ENCODE measurements at places on chromosomes 6 and 20.

- DNase-seq, result no peak
These were observed 12.2 kb downstream of the MYLK4 start for GRCh38 chr6:2738373-2738979.

- no peak for DNase-seq
These were observed 88.0 kb upstream of the SOX4 start for GRCh38 chr6:21505574-21505990.

DNA sequence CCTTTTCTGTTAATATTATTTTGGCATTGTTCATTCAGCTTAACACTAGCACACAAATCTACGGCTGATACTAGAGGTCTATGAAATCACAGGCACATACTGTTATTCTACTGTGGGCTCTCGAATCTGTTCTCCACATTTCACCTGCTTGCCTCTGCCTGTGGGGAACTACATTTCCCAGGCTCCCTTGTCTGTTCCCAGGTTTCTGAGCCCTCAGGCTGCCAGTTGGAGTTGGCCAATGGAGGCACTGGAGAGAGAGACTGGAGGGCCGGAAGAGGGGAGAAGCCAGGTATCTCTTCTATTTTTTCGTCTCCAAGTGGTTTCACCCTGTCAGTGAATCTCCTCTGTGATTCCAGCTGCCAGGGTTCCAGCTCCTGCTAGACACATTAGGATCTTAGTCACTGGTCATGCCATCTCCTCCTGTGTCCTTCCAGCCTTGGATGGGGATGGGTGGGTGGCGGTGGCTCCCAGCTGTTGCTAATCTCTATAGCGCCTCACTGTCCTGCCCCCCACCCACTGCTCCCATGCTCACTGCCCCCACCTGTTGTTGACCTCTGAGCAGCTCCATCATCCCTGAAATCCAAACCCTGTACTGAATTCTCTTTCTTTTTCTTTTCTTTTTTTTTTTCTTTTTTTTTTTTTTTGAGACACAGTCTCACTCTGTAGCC lies 188.2 kb downstream of the LRFN2 start:
- DNase-seq, result no peak

DNA sequence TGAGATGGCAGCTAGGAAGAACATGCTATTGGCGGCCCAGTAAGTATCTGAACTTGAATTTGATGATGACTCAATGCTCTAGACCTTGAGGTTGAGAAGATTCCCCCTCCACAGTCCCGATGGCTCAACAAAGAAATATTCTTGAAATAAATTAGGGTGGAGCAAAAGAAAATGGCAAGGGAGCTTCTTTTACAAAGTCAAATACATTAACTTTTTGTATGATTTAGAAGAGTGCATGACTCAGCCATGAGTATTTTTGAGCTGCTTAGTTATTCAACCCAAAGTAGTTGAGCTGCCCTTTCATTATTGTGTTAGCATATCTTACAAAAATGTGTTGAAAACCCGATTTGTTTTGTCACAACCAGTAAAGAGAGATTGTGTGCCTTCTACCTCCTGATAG lies 7.6 kb downstream of the TFAP2C start:
- DNase-seq, result no peak

DNA sequence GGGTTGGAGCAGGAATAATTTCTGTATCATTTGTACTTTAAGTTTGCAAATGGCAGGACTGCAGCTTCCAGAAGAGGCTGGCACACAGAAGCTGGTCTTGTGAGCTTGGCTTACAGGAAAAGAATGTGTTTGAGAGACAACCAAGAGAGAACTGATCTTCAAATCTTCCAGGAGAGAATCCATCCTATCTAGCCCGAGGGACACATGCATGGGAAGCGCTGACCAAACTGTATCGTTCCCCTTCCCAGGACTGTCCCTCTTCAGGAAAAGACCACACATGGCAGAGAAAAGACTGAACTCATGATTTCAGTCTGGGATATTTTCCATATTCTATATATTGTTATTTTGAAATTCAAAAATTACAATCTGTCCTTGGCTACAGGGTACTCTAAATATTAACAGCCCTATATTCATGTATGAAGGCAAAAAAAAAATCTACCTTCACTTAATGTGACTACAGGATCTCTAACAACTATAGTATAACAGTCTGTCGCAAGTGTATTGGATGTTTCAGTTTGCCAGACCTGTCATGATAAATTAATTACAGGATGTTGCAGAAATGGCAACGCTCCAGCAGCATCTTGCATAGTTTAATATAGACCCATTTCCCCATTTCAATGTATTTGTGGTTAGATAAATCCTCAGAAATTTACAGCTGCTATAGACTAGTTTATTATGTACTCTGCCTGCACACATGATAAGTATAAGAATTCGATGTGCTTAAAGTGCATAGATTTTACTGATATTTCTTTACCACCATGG lies 99.4 kb downstream of the MYB start:
- no peak for DNase-seq

GRCh38 chr6:169162752-169163407 lies 90.8 kb downstream of the THBS2 start:
- no peak for DNase-seq

- DNase-seq, result no peak
These were observed 13.3 kb upstream of the SMIM13 start for GRCh38 chr6:11080296-11080695.

DNA sequence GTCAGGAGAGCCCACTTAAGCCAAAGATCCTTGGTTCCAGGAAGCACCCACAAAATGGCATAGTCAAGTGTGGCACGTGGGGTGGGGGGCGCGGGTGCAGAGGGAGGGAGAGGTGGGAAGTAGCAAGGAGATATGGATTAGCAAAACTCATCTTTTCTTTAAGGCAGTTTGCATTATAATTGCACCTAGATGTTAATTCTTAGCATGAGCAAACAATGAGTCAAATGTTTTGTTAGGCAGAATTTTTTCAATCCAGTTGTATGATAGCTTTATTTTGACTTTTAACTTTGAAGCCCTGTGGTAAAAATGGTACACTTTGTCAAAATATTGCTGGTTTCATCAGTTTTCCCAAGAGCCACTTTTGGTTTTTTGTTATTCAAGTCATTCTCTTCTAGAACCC lies 15.0 kb downstream of the SCAND1 start:
- DNase-seq, result no peak

DNA sequence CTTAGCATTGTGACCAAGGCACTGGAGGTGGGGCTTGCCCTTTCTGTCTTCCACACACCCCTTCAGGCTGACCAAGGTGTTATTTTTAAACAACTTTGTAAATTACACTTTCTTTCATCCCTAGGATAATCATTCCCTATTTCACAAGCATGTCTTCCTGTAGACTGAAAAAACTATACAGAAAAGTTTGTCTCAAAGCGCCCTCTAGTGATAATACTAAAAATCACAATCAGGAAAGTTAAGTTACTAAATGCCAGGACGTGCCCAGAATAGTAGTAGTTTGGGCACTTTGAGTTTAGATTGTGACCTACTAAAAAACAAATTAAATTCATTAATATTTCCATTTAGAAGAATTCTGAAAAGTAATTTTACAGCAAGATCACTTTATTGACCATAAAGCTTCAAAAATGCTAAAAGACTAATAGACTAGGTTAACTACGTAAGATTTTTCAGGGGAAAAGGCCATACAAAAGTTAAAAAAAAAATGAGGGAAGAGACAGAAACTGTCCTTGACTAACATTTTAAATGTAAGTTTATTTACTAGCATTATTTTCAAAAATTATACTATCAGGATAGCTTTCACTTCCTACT lies 123.3 kb upstream of the DUSP22 start:
- no peak for DNase-seq

- no peak for DNase-seq
These were observed 179.4 kb downstream of the FOXC1 start for GRCh38 chr6:1789092-1789491.

DNA sequence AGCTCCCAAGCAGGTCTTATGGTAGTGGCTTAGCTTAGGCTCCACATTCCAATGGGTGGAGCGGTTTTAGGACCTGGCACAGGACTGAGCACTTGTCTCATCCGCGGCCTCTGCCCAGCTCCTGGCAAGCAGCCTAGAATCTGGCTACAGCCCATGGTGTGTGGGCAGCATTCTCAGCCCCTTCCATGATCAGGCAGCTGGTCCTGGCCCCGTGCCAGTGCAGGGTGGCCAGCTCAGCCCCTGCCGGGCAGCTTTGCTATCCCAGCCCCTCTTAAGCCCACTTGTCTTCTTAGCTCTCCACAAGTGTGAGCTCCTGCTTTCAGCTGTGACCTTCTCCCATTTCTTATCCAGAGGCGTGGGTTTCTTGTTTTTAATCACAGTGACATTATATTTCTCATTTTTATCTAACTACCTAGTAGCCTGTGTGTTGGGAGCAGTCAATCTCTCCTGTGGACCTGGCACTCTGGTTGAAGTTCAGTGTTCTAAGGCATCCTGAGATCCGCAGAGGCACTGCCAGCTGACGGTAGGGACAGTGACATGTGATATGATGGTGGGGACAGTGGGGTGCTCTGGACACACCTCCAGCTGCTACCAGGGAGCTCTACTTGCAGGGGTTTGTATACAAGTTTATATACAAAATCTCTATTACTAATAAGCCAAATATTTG lies 119.9 kb upstream of the PRND start:
- no peak for DNase-seq

DNA sequence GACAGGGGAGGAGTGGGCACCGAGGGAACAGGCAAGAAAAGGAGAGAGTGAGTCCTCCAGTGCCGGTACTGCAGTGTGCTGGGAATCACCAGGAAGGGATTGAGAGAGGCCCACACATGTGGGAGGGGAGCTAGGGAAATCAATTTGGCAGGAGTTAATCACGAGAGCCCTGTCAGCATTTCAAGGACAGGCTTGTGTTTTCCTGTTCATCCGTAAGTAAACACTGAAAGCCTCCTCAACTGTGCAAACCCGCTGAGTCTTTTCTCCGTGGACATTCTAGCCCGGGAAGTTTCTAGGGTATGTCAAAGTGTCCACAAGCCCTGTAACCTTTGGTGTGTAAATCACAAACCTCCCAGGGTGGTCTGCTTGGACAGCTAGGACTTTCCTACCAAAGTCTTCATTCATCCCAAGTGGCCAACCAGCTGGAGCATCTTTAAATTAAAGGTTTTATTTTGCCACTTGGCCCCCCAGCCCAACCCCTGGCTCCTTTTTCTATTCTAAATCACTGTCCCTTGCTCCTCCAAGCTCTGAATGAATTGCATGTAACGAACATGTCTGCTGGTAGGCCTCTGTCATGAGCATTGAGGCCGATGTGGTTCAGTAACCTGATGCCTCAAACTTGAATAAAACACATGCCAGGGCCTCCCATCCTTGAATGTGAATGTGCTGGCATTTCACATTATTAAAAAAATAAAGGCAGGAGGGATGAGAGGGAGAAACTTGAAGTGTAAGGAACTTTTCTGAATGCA lies 149.1 kb downstream of the ZNF217 start:
- no peak for DNase-seq

DNA sequence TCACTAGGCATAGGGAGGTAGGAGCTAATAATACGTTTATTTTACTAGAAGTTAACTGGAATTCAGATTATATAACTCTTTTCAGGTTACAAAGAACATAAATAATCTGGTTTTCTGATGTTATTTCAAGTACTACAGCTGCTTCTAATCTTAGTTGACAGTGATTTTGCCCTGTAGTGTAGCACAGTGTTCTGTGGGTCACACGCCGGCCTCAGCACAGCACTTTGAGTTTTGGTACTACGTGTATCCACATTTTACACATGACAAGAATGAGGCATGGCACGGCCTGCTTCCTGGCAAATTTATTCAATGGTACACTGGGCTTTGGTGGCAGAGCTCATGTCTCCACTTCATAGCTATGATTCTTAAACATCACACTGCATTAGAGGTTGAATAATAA lies 1.1 kb downstream of the HFE start:
- DNase-seq, result no peak

GRCh38 chr6:81770381-81770780 lies 17.9 kb upstream of the TENT5A start:
- no peak for DNase-seq

All from omental fat pad (tissue), 4 donors.